GM13977 (cell line): ENCODE measurements at places on chromosomes 4 and X.
A peak's percentile ranks its signal among the peaks of the same experiment; 100 is the strongest.

GRCh38 chr4:99208719-99209075, 10.3 kb downstream of the ADH6 start:
- DNase-seq, result no peak

DNA sequence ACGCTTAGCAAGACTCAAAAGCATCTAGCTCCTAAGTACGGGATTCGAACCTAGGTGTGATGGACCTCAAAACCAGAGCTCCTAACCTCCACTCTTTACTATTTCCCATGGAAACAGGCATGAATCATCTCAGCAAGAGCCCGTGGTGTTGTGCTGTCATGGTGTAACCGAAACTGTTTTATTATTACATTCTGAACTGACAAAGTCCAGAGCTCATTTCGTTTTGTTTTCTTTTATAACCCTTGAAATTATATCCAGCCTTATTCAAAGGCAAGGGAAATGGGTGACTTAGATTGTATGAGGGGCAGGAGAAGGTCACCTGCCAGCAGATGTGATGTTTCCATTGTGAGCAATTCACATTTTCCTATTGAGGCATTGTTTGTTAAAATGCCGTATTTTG, 301.1 kb downstream of the FRMPD4 start:
- DNase-seq, result no peak

GRCh38 chr4:186740822-186741221, 17.2 kb upstream of the FAT1 start:
- no peak for DNase-seq

DNA sequence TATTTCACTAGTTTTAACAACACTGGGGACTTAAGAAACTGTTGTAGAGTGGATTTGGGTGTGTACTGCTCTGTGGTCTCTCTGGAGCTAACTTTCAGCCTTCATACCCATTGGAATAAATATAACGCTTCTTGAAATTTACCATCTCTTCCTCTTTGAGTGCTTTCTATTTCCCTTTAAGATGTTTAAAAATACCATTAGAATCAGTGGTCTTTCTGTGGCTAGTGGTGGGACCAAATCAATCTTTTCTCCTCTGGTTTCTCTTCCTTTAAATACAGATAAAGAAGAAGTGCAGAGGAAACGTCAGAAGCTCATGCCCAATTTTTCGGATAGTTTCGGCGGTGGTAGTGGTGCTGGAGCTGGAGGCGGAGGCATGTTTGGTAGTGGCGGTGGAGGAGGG, 92.0 kb downstream of the NFKB1 start:
- DNase-seq, result no peak

- no peak for DNase-seq
Measured at GRCh38 chr4:1518997-1519700, 112.9 kb upstream of the NKX1-1 start.

DNA sequence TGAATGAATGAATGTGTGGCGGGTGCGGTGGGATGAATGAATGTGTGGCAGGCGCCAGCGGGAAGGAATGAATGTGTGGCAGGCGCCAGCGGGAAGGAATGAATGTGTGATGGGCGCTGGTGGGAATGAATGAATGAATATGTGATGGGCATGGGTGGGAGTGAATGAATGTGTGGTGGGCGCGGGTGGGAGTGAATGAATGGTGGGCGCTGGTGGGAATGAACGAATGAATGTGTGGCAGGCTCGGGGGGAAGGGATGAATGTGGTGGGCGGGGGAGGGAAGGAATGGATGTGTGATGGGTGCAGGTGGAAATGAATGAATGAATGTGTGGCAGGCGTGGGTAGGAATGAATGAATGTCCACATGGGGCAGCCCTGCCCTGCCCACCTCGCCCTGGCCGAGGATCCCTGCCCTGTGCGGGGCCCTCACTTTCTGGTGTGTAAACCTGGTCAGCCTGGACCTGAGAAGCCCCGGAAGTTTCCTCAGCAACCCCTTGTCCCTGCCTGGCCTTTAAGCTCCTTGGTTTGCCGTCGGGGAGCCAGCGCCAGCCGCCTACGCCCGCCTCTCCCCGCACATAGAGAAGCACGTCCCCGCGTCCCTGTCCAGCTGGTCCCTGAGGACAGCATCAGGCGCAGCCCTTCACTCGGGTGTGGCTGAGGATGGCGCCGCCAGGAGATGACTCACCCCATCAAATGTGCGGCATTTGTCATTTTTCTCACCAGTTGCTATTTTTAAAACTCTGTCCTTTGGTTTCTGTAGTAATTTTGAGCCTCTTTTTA, 112.8 kb upstream of the LRPAP1 start:
- no peak for DNase-seq

DNA sequence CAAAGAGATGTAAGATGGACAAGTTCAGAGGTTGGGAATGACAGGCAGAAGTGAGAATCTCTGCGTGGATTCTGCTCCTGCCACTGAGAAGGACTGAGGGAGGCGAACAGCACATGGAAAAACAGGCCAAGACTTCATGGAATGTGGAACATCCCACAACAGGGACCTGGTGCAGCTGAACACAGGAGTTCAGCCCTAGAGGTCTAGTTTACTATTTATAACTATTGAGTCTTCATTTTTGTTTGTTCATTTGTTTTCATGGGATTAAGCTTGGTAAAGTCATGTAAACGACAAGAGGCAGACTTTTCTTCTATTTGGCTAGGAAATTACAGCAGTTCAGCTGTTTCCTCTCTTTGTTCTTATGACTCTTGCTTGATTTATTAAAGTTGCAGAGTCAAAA, 234.5 kb downstream of the MAML3 start:
- no peak for DNase-seq

DNA sequence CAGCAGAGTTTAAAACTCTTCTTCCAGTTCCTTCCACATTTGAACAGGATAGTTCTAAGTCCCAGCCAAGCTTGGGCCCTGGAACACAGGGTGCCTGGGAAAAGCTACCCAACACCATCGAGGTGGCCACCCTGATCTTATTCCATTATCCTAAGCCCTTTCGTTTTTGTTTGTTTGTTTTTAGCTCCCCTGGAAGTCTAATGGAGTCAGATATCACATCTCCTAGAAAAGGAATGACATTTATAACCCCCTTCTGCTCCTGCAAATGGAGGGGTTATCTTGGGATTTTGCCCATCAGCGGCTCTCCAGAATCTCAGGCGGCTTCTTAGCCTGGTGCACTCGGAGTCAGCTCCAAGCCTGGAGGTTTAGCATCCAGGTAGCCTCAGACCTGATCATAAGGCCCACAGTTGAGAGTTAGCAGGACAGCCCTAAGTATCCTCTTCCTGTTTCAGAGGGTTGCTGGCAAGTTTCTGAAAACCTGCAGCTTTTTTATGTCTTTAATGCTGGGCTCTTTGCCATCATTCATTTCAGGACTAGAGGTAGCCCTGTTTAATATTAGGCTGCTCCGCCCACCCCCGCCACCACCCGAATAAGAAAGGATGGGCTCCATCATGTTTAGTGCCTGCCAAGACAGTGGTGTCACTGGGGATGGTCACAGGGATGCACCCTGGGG, 230.0 kb upstream of the LNX1 start:
- no peak for DNase-seq

- no peak for DNase-seq
Measured at GRCh38 chr4:7365462-7366179, 69.1 kb downstream of the PSAPL1 start.

DNA sequence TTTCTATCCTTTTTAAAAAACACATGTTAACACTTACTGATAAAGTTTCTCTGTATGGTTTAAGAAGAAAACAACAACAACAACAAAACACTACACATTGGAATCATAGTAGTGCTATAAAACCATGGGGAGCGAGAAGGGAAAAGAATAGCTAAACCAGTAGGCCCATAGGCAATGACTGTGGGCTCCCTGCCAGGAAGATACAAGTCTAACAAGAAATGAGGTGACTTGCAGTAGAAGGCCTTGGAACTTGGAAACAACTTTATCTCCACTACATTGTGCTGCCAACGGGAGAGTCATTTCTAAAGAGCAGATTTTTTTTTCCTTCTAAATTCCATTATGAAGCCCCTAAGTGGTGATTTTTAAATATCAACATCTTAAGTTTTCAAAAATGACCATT, 78.0 kb downstream of the GPC4 start:
- DNase-seq, result no peak

DNA sequence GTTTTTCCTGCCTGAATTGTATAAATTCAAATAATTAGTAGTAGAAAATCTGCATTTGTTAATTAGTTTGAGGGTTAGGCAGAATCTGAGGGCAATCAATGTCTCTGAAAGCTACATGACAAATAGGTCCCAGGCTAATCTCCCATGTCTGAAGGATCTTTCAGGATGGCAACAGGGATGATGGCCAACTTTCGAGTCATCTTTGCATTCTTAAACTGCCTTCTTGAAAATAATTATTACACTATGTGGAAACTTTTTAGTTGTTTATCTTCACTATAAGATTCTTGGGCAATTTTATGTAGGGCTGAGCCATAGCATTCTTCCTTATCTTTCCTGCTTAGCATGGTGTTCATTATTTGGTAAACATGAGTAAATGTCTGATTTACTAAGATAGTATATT, 490.3 kb upstream of the EPHA5 start:
- DNase-seq, result no peak

DNA sequence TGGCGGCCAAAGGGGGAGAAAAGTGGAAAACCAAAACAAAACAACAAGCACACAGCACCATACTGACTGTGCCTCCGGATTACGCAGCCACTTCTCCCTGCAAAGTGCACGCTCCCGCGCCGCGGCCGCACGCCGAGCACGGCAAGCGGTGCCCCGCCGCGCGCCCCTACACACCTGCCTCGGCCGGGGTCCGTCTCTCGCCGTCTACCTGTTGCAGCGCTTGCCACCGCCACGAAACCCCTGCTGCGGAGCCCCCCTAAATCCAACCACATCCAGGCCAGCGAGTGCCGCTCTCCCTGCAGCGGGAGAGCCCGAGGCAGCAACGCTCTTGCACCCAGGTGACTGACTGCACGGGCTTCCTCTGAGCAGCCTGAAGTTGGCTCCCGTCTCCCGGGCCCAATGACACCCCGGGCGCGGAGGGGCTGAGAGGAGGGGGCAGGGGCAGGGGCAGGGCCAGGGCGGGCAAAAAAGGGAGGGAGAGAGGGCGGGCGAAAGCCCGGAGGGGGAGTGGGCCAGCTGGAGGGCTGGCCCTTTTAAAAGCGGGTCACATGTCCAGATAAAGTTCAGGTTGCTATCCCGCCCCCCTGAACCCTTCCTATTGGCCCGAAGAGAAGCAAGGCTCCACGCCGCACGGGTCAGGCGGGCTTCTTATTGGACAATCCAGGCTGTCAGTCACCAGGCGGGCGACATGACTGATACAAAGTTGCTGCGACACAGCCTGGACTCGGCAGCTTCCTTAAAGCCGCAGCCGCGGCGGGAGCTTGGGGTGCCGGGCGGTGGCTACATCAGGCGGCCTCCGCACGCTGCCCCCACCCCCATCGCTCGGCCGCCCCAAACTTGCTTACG, at the start of gene NR3C2:
Gene NR3C2, minus strand, starts transcription at position 429 of the 846 bp plus-strand sequence.
- DNase-seq, result peak; percentile 99

DNA sequence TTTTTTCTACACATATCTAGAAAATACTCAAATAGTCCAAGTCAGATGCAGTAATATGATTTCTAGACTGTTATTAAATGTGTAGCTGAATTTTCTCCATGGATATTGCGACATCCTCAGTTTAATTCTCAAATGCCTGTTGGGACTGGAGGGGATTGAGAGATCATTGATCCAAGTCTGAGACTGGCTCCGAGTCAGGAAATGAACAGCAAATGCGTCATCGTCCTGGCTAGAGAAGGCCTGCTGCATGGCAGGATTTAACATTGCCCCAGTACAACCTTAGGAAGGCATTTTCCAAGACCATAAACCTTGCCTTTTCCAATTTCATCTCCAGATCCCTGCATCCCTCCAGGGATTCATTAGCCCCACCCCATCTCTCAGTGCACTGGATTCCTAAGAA, 56.6 kb upstream of the SLC6A14 start:
- DNase-seq, result no peak

DNA sequence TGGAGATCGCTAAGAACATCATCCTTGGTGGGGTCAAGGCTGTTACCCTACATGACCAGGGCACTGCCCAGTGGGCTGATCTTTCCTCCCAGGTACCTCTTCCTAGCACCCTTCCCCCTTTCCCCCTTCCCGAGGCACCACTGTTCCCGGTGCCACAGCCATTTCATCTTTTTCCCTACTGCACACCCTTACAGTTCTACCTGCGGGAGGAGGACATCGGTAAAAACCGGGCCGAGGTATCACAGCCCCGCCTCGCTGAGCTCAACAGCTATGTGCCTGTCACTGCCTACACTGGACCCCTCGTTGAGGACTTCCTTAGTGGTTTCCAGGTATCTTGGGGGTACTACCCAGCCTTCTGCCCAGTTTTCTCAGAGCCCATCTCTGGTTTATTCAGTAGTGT, 5.7 kb downstream of the UBA1 start:
- DNase-seq, result no peak

DNA sequence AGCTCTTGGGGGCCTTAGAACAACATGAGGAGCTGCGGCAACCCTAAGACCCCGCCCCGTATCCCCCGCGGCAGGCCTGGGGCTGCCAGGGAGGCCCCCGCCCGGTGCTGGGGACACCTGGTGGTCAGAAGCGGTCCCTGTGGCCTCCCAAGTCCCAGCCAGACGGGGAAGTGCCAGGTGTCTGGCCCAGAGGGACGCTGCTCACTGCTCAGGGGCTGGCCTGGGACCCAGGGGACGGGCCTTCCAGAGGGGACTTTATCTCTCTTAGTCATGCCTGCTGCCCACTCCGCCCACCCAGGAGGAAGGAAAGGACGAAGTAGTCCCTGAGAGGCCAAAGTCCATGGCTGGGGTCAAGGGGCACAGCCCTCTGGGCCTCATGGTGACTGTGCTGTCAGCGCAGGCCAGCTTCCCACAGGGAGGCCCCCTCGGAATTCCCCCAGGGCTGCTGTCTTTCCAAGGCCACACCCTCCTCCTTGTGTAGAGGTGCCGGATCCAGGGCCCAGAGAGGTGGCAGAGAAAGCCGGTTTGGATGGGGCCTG, 31.0 kb upstream of the HTRA3 start:
- DNase-seq, result peak; percentile 63

GRCh38 chrX:130828641-130829040, 74.4 kb downstream of the ENOX2 start:
- no peak for DNase-seq

DNA sequence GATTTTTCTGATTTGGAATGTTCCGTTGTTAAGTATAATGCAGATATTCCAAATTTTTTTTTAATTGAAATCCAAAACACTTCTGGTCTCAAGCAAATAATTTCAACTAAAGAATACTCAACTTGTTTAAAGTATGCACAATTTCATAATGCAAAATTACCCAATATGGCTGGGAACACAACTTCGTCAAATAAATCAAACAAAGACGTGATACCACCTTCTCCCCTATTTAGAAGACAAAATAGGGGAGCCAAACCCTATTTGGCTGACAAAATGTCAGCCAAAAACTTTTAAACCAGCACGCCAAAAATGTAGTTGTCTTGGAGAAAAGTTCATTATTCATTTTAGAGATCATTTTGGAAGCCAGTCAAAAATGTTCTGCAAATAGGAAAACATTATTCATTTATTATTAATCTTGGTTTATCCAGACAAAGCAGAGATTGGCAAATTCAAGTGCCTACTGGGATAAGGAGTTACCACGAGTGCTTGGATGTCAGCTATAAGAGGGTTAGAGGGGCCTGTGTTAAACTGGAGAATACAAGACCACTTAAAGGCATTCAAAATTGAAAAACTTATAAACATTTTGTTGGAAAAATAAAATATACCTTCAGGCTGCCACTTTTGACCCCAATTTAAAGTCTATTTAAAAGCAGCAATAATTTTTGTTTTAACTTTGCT, 3.3 kb upstream of the TKTL2 start:
- no peak for DNase-seq
